ENCODE measurements at places on chromosomes 7 and 10.

DNA sequence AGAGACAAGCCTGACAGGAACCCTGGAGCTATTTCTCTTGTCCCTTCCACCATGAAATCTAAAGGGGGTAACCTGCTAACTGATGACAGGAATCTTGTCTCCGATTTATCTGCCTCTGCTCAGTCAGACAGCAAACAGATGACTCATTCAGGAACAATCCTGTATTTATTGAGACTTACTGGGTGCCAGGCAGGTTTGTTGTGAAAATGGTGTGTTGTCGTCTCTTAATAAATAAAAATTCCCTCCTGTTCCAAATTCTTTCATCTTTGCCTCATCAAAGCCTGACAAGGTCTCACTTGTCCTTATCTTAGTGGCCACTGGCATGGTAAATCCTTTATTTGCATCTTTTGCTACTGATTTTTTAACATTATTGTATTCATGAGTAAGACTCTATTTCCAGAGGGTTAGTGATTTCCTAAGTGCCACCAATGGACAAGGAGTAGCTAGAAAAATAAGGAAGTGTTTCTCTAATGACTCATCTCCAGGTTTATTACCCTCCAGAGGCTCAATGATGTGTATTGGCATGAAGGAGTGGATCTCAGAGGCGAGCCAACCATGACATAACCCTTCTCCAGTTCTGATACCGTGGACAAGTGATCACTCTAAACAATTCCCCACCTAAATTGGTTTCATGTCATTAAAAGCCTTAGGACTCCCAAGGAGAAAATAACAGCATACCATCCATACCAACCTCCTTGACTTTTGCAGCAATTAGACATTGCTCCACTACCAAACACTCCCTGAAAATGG, 724.0 kb downstream of the GRID1 start:
- DNase-seq = peak; percentile 61

DNA sequence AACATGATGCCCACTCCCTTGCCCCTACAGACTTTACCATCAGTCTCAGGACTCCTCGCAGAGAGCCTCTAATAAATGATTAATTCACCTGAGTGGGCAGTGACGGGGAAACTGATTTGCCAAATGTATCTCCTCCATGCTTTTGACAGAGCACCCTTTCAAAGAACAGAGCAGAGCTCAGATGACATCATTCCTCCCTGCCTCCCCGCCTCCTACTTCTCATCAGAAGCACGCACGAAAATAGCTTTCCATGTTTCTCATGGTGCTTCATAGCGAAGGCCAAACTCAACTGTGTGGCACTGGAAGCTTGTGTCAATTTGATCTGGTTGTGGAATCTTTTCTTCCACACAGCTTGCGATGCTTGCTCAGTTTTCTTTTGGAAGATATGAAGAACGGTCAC, 442.5 kb downstream of the RPS24 start:
- DNase-seq = no peak

GRCh38 chr7:121410829-121411596, 14.9 kb upstream of the FAM3C start:
- DNase-seq = no peak

- DNase-seq = peak; percentile 86
These were observed 66.7 kb upstream of the PDZD8 start for GRCh38 chr10:117441812-117442443.

DNA sequence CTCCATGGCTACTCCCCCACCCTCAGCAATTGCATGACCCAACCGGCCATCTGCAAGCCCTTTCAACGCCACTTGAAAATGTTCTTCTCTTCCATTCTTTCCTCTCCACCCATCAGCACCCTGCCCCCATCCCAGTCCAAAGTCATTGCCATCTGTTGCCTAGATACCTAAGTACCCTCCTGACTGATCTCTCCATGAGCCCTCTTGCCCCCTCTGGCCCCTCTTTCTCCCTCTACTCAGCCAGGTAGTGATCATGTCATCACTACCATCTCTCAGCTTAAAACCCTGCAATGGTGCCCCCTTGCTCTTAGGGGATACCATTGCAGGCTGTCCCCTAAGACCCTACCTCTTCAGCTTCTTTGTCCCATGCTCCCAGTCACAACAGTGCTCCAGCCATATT, 30.5 kb upstream of the BTRC start:
- no peak for DNase-seq

DNA sequence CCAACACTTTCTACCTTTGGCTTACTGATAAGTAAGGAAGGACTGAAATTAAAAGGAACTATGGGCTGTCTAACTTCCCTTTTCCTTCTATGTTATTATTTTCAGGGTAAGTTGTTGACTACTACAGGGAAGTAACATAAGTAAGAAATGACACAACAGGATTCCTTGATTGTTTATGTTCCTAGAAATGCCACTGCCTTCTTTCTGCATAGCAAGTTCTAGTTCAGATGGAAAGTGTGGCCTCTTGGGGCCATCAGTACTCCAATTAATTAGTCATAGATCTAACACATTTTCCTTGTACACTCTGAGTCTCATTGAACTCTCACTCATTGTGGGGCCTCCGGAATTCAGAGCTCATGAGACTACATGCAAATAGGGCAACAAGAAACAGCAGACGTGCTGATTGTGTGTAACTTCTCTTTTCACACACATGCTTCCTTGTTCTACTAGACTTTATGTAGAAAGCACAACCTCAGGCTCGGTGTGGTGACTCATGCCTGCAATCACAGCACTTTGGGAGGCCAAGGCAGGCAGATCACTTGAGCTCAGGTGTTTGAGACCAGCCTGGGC, 35.3 kb upstream of the HIBADH start:
- no peak for DNase-seq
